ENCODE measurements at places on chromosomes 1 and 21. TPM values are rescaled to one million over a fixed set of nuclear protein-coding genes. Genes with fewer than 3 reads are reported as not detected.

CFHR1 gene
- total RNA-seq = 0.20 TPM

TENT5C gene
- 0.07 TPM for total RNA-seq

DARS2 gene
- total RNA-seq = 43.1 TPM

PLA2G4A gene
- 12.0 TPM for total RNA-seq

PTGFR gene
- not detected for total RNA-seq

CFHR3 gene
- total RNA-seq = 0.10 TPM

CATSPERE gene
- total RNA-seq = 0.09 TPM
